ENCODE measurements at places on chromosomes 7 and 10.

GRCh38 chr10:123428391-123428790 lies 237.8 kb upstream of the GPR26 start:
- no peak for DNase-seq

- no peak for DNase-seq
These were observed 338.2 kb upstream of the AOAH start for GRCh38 chr7:37062560-37062859.

- no peak for DNase-seq
These were observed 92.7 kb downstream of the DNAJC1 start for GRCh38 chr10:21910798-21911197.

DNA sequence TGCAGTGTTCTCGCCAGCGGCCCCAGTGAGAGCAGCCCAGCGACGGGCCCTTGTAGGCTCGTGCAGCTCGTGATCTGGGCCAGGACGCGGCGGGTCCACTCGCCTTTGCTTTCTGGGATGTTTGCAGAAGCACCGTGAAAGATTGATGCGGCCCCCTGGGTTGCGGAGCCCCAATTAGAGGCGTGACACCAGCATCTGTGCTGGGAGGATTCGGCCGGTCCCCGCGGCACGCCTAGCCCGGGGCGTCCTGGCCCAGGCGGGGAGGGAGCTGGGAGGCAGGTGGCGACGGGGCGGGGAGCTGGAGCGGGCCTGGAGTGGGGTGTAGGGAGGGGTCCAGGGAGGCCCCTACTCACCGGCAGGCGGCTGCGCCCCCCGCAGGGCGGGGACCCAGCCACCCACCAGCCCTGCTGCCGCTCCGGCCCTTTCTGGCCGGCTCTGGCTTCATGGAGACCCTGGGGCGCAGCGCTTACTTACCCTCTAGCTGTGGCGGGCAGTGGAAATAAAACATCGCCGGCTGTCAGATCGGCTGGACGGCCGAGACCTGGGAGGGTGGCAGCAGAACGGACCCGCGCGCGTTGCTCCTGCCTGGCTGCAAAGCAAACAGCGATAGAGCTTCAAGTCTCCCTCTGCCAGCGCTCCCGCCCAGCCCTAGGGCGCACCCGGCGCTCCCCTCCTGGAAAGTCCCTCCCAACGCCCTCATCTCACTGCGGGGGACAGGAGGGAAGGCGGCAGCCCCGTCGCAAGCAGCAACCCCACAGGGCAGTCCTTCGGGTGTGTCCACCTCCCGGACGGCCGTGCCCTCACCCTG lies 752 bp downstream of the DRGX start:
- no peak for DNase-seq

GRCh38 chr10:48612236-48612943 lies 7.5 kb upstream of the ARHGAP22 start:
- DNase-seq = no peak

GRCh38 chr7:95715274-95715673 lies 57.1 kb upstream of the DYNC1I1 start:
- no peak for DNase-seq

DNA sequence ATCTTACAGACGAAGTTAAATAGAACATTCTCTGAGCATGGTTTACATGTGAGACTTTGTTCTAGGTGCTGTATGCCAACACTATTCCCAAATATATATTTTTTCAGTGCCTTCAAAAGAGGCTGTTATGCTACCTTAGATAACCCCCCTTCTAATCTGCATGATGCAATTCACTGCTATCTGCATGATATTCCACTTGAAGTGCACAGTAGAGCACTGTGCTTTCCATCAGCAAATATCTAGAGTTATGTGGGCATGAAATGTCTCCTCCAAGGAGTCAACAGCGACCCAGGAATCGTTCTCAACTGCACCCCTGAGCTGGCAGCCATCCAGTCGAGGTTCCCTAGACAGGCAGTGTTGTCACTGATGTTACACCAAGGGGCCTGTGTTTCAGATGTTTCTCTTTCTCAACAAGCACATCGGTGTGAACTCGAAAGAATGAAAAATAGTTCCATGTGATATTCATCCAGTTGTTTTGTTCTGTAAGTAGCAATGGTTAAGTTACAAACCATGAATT lies 88.3 kb downstream of the PDE1C start:
- DNase-seq = no peak

DNA sequence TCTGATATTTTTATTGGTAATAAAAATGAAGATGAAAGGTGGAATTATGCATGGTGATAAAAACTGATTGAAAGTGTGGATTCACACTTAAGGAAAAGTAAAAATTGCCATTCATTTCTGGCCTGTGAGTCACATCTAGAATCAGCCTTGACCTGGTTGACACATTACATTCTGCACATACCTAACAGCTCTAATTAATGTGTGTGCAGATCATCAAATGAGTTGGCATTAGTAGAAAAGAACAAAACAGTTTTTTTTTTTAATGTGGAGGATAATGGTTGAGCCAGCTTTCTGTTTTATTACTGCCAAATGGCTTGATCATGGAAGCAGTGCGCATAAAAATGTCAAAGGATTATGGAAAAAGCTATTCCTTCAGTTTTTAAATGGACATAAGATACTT lies 142.6 kb upstream of the TMEM196 start:
- DNase-seq = no peak

- no peak for DNase-seq
These were observed 50.9 kb upstream of the PAPSS2 start for GRCh38 chr10:87608756-87609155.

DNA sequence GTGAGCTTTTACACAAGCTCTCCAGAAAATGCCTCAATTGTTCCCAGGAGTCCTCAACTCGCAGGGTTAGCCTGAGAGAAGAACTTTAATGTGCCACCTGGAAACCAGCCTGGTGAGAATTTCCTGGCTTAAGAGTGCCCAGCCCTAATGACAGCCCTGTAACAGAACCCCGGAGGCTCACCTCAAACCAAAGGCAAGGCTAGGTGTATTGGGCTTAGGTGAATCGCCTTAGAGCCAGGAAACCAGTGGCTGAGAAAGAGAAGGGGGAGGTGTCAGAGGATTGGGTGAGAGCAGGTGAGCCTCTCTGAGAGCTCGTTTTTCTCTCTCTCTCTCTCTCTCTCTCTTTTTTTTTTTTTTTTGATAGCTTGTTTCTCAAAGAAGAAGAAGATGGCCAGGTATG lies 7.3 kb downstream of the OCM2 start:
- DNase-seq = no peak

GRCh38 chr10:97071496-97071895 lies 114.3 kb downstream of the SLIT1 start:
- no peak for DNase-seq

DNA sequence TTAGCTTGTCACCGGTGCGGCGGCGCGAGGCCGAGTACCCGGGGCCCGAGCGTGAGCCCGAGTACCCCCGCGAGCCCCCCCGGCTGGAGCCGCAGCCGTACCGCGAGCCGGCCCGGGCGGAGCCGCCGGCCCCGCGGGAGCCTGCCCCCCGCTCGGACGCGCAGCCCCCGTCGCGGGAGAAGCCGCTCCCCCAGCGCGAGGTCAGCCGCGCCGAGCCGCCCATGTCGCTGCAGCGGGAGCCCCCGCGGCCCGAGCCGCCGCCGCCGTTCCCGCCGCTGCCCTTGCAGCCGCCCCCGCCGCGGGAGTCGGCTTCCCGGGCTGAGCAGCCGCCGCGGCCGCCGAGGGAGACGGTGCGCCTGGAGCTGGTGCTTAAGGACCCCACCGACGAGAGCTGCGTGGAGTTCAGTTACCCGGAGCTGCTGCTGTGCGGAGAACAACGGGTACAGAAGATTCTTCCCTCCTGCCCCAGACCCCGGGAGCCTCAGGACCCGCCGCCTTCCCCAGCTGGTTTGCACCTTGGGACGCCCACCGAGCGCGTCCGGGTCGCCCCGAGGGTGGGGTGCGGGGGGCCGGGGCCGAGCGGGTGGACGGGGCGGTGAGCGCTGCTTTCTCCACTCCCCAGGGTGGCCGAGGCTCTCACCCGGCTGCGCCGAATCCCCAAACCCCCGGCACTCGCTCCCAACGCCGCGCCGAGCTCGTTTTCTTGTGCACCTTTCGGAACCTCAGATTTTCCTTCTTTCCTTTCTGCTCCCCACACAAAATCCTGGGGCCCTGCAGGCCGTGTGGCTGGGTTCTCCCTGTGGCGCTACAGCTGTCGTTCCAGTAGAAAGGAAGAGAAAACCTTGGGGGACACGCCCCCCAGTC lies 708 bp downstream of the UBN2 start:
- peak; percentile 9 for DNase-seq

DNA sequence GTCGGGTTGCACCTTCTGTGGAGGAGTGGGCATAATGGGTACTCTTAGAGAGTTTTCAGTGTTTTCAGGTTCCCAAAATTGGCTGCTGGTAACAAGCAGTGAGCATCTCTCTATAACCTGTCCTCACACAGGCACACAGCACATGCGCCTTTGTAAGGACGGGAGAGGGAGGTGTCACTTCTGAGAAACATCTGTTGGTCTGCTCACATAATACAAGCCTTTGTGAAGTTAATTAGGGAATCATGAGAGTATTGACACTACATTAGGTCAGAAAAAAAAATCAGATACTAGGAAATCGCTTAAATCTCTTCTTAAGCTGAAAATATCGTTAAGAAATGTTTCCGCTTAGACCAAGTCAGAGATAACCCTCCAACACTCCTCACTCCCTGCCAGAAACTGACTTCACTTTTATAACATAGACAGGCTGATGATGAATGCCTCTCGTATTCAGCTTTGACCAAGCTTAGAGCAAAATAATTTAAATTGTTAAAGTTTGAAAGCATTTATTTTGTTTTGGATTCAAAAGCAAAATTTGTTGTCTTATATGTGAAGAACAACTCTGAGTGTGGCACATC lies 769.7 kb downstream of the TNS3 start:
- DNase-seq = no peak

DNA sequence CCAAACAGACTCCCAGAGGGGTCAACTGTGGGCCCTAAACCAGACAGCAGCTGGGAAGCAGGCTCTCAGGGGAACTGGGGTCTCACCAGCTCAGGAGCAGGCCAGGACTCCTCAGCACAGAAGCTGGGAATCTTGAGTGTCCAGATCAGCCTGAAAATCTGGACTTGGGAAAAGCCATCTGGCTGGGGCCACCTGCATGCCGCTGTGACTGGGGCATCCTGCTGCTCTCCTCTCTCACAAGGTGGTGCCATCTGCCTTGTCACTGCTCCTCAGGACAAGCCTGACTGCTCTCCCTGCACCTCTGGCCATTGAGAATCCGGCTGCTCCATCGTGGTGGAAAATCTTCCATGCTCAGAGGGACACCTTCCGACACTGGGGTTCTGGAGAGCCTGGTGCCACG lies 141.4 kb downstream of the PLPP4 start:
- DNase-seq = no peak

DNA sequence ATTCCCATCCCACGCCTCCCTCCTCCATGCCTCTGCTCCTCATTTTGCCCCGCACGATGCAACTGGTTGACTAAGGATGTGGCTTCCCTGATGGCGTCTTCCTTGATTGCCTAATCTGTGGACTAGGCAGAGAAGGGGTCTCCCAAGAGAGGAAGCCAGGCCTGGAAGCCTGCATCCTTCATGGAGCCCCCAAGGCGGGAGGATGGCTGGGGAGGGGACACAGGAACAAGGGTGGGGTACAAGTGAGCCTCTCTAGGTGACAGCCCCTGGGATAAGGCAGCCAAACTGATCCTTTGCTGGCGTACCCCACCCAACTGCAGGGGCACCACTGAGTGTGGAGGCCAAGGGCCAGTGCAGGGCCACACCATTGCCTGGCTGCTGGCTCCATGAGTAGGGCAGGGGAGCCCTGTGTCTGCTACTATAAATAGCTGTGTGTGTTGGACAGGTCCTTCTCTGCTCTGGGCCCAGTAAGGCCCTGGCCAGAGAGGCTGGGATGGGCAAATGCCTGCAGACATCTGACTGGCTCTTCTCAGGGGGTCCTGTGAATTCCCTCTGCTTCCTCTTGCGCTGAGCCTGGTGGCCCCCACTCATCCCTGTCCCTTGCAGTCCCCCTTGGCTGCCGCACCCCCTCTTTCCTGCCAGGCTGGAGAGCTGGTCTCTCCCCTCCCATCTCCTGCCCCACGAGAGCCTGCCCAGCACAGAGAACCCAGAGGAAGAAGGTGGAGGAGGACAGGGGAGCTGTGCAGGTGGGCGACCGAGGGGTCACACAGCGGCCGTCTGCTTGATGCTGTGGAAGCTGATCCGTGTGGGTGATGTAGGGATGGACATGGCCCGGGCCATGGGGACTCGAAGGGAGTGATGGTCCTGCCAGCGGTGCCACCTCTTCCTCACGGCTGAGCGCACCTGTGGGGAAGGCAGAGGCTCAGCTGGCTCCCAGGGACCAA lies 29.3 kb downstream of the CRHR2 start:
- no peak for DNase-seq

GRCh38 chr7:124618871-124619270 lies 146.7 kb downstream of the GPR37 start:
- DNase-seq = no peak

DNA sequence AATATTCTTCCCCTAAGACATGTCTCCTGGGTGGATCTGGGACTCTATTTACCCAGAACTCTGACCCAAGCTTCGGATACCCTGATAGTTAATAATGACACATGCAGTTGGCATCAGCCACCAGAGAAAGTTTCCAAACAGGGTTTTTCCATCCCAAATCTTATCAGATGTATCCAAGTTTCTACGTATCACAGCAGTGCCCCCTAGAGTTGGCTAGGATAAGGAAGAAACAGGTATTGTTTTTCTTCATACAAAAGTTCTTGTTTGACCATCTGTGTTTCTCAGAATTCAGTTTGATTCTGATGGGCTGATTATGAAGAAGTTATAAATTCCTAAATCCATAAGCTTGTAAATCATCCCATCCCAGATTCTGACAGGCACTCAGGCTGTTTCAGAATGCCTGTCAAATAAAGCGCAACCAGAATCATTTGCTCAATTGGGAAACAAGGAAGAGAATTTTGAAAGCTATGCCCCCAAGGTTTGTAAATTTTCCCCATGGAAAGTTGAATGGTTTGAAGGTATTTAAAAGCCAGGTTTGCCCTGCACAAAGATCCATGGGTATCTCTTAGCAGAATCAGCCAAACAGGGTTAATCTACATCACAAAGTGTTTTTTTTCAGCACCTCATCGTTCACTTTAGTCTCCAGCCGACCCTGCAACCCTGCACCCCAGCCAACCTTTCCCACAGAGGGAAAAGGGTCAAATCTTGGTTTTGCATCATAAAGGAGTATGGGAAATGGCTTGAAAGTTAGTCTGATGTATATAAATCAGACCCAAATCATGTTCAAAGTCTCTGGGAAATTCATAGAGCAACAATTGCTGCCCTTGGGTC lies 47.4 kb downstream of the NRAP start:
- DNase-seq = no peak

DNA sequence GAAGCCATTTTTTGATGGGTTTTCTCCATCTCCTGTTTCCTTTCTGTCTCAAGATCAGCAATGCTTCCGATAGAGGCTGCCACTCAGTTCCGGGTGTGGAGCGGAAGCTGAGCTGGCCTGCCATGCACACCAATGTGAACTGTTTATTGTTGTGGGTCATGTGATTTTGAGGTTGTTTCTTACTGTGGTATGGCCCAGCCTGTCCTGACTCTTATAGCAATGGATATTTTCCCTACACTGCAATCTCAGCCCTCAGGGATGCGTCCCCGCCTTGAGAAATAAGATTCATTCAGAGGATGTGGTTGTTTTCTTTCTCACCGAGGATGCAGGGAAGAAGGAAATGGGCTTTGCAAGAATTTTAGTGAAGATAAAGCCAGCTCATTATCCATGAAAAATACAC lies 134.7 kb downstream of the PFKFB3 start:
- no peak for DNase-seq

- no peak for DNase-seq
These were observed 179.0 kb downstream of the DGKI start for GRCh38 chr7:137667633-137668387.
